ENCODE measurements at places on chromosomes 3 and 15.

- no peak for DNase-seq
Measured at GRCh38 chr15:33119273-33119672, 75.2 kb downstream of the FMN1 start.

DNA sequence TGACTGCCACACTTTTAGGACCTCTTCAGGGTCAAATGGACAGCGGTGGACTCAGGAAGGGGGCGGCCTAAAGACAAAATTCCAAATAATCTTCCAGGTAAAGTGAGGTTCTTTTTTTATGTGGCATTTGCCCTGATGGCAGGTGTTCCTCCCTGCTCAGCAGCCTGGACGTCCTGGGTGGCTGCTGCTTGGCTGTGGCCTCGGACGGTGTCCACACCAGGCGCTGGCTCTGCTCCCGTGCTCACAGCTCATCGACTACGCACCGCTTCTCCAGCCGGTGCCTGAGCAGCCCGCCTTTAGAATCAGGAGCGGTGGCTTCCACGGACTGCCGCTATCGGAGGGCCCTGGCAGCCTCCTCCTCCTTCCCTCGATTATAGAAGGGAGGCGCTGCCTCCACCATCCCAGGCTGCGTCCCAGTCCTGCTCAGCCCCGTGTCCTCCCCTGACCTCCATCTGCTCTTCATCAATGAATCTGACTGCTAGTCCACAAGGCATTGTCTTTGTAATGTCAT, 41.9 kb downstream of the PCSK6 start:
- no peak for DNase-seq

GRCh38 chr3:39419742-39420315, 13.3 kb downstream of the RPSA start:
- no peak for DNase-seq

GRCh38 chr3:132713977-132714727, 8.1 kb downstream of the NPHP3 start:
- peak; percentile 20 for DNase-seq

GRCh38 chr3:153963012-153963411, 158.2 kb upstream of the ARHGEF26 start:
- peak; percentile 47 for DNase-seq

DNA sequence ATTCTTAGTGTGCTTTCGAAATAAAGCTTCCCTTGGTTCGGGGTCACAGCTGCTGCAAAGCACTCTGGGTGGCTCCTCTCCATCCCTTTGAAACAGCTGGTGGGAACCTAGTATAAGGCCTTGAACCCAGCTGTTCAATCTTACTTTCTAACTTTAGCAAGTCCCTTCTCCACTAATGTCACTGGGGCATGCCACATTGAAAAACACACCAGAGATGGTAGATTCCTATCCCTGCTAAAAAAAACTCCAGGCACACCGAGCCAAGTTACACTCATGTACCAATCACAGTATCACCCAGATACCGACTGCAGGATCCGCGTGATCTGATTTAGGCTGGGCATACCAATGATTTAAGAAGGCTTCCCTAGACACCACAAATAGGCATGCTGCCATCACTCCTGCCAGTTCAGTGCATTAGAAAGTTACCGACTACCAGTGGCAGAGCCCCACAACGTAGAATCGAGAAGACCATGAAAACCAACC, 65.0 kb downstream of the WWTR1 start:
- no peak for DNase-seq

DNA sequence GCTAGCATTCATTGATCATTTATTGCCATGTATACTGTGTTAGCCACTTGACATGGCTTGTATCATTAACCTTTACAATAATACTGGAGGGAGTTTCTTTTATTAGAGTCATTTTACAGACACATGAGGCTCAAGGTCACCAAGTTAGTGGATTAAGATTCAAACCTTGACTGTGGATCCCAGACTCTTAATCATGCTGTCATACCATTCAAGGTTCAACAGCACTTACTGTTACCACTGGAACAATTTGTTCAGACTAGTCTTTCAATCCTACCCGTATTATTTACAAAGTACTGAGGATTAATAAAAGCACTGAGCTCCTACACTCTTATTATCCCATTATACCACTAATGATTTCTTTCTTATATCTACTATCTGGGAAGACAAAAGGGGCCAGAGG, 1.2 kb downstream of the COX17 start:
- DNase-seq: no peak

GRCh38 chr3:179794355-179794754, 141.5 kb downstream of the USP13 start:
- DNase-seq: no peak

GRCh38 chr3:122679882-122680474, 661 bp upstream of the PARP14 start:
- DNase-seq: no peak

DNA sequence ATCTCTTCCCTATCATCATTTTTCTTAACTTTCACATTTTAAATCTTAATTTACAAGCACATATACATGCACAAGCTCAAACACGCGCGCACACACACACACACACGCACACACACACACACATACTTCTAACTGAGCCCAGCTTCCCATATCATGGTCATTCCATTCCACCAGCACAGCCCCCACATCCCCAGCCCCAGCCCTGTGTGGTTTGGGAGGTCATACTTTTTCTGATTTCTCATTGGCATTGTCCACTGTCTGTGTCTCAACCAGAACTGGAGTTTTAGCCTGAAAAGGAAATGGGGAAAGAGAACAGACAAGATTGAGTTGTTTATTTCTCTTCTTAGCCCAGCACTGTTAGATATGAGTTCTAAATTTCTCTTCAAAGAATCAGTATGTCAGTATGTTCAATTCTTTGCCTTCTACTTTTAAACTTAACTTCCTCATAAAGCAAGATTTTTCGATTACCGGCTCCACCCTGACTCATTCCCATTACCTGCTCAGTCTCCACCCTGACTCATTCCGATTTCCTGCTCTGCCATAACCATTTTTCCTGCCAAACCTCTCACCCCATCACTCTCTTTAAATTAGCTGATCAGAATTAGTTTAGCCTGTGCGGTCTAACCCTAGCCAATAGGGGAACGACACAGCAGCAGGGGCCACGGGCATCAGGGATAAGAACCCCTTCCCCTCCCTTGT, 6.4 kb downstream of the IQCF1 start:
- no peak for DNase-seq

DNA sequence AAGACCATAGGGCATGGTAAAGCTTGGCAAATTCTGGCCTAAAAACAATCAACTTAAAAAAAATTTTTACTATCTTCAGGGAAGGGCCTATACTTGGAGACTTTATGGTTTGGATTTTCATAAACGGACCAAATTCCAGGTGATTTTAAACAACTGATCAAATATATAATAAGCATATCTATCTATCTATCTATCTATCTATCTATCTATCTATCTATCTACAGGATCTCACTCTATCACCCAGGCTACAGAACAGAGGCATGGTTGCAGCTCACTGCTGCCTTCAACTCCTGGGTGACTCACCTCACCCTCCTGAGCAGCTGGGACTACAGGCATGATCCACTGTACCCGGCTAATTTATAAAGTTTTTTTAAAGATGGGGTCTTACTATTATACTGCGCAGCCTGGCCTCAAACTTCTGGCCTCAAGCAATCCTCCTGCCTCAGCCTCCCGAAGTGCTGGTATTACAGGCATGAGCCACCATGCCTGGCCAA, 6.7 kb downstream of the SPPL2A start:
- no peak for DNase-seq

DNA sequence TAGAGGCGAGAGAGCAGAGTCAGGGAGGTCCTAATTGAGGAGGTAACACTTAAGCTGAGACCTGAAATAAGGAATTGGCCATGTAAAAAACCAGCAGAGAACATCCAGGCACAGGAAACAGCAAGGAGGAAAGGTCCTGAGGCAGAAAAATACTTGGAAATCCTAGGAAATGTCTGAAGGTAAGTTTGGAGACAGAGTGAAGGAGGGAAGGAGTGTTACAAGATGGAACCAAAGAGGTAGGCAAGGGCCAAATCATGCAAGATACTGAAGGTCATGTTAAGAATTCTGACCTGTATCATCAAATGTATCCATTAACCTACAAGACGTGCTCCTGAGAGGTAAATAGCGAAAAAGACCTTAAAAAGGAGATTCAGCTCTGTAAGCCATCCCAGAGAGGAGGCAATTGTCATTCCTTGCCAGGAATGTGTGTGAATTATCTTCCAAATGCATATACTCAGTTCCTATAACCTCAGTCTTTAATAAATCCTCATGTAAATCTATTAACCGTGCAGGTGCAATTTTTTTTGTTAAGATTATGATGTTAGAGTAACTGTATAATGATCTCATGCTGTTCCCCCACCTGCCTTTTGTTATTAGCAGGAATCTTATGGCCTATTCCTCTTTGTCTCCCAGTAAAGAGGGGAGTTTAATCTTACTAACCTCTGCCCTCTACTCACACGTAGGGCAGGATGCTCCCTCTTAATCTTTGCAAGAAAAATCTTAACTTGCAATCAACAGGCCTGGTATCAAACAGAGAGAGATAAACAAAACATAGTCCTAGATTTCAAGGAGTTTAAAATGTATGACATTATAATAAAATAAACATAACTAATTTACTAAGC, 166.9 kb downstream of the ULK4 start:
- no peak for DNase-seq

DNA sequence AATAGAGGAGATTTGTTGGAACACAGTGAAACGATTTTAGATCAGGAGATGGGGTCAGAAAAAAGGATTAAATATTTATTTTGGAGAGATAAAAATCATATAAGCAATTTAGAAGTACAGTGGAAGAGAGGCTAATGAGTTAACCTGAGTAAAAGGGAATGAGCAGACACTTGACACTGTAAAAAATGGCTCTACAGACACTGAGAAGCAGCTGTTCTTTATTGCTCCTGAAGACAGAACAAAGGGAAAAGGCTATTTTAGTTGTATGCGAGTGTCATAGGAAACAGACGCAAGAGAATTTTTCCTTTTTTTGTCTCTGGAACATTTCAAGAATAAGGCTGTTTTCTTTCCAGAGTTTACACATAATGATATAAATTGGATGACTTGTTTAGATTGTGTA, 34.3 kb downstream of the ASTE1 start:
- no peak for DNase-seq

DNA sequence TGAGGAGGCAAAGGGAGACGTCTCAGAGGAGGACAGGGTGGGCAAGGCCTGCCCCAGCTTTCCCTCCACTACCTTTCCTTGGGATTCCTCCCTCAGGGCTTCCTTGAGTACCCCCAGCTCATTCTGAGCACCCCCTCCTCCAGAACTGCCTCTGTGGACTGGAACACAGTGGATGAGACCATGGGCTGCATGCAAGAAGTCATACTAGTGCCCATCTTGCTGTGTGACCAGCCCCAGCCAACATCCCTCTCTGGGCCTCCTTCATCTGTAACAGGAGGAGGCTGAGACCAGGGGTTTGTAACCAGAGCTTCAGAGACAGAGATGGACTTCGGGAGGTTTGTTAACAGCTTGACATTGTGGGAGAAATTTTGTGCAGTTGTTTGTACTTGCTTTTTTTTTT, 25.6 kb downstream of the FEM1B start:
- no peak for DNase-seq

DNA sequence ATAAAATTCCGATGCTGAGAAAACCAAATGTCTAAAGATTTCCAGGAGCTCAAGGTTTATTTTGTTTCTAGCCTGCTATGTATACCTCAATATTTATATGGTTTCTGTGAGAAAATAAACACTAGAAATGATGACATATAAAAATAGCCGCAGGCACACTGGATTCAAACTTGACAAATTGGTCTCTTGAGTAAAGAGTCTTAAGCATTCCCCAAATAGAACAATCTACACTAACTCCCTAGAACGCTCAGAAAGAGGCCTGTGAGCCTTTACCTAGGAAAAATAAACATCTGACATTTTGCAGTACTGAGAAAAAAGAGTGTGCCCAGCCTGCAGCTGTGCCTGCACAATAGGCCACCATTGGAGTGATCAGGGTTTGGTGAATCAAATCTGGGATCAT, 75.2 kb downstream of the NEK10 start:
- no peak for DNase-seq

DNA sequence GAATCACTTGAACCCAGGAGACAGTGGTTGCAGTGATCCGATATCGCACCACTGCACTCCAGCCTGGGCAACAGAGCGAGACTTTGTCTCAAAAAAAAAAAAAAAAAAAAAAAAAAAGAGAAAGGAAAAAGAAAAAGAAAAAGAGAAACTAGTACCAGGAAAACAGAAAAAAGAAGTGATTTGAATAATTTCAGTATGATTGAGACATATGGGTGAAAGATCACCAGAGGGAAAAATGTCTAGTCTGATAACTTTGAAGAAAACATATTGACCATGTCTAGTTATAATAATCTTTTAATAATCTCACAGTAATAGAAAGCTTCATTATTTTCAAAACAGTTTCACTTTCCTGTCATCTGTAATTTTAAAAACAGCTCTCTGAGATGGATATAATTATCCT, 16.4 kb downstream of the TGFBR2 start:
- DNase-seq: no peak

GRCh38 chr3:105356988-105357387, 9.7 kb upstream of the ALCAM start:
- DNase-seq: no peak

DNA sequence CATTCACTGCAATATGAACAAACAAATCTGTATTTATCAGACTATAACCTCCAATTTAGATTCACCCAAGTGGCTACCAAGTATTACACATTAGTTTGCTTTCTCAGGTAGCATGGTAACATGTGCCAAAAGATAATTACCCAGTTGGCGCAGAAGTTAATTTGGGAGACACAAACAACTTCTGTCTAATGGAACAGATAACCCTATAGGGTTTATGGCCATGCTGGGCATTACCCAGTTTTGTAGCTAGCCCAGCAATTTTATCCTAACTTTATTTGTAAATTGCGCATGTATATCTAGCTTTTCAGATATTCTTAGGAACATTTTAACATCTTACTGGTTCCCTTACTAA, 780 bp downstream of the RPL22L1 start:
- DNase-seq: no peak

DNA sequence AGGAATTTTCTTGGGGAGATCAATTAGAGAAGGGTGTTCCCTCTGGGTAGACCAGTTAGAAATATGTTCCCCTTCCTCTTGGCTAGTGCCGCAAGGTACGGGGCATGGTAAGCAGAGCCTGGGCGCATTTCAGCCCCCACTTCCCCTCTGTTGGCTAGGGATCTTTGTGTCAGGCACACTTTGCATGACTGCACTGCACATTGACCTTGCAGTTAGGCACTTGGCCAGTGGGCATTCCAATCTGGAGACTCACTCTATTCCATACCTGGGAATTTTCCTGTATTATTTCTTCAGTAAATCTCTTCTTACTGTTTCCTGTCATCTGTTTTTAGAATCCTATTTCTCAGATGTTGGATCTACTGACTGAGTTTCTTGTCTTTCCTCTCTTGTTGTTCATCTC, 30.0 kb upstream of the CACNA1D start:
- DNase-seq: no peak

GRCh38 chr3:169060037-169060436, 603.5 kb downstream of the MECOM start:
- DNase-seq: no peak

GRCh38 chr3:43176666-43177065, 70.8 kb upstream of the POMGNT2 start:
- DNase-seq: no peak

- DNase-seq: no peak
Measured at GRCh38 chr15:32873284-32874114, 155.7 kb downstream of the GREM1 start.

GRCh38 chr3:10381336-10381735, 60.4 kb upstream of the SEC13 start:
- no peak for DNase-seq

GRCh38 chr15:39455471-39455991, 125.3 kb upstream of the THBS1 start:
- DNase-seq: no peak
